ENCODE measurements at places on chromosomes 6 and 20. TPM values are rescaled to one million over a fixed set of nuclear protein-coding genes. Genes with fewer than 3 reads are reported as not detected.

CDSN gene
- polyA plus RNA-seq: not detected

UBD gene
- polyA plus RNA-seq: 0.08 TPM

SLC29A1 gene
- 140 TPM for polyA plus RNA-seq

SLC17A9 gene
- polyA plus RNA-seq: 0.04 TPM

HEBP2 gene
- 46.6 TPM for polyA plus RNA-seq

TRMT11 gene
- 59.6 TPM for polyA plus RNA-seq

MAS1 gene
- not detected for polyA plus RNA-seq

SEC23B gene
- 38.5 TPM for polyA plus RNA-seq

CDH4 gene
- not detected for polyA plus RNA-seq

FNDC11 gene
- 1.2 TPM for polyA plus RNA-seq

TRIM31 gene
- polyA plus RNA-seq: not detected

DNA sequence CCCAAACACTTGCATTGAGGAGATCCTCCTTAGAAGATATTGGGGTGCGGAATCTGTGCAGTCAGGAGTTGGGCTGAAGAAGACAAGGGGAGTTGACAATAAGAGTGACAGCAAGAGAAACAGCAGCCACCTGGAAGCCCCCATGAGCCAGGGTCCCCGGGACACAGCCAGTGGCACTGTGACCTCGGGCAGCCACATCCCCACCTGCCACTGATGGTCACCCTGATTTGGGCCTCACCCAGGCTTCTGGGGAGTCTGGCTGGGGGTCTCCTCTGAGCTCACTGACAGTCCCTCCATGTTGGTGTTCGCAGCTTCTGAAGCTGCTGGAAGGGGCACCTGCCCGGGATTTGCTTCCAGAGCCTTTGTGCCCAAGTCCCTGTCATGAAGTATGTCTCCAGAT lies 123.5 kb downstream of the TTLL2 start:
- no peak overlapping the region for H3K27ac ChIP-seq
- DNase-seq: no peak
- H3K4me3 ChIP-seq: no peak overlapping the region
- peaks cover 20% of the 10 kb centered on the region for H3K27me3 ChIP-seq
- H3K36me3 ChIP-seq: no peaks in the 10 kb centered on the region

- H3K4me1 ChIP-seq: no peaks in the 10 kb centered on the region
- H3K27ac ChIP-seq: no peak overlapping the region
- H3K4me3 ChIP-seq: no peak overlapping the region
- H3K27me3 ChIP-seq: peaks cover 31% of the 10 kb centered on the region
- DNase-seq: no peak
Measured at GRCh38 chr6:1540864-1541521, 68.7 kb upstream of the FOXC1 start.

GRCh38 chr20:52425701-52426100 lies 234.1 kb upstream of the ZFP64 start:
- H3K4me3 ChIP-seq: no peak overlapping the region
- no peaks in the 10 kb centered on the region for H3K4me1 ChIP-seq
- no peak overlapping the region for H3K27ac ChIP-seq
- no peaks in the 10 kb centered on the region for H3K36me3 ChIP-seq

GRCh38 chr6:169845426-169846285 lies 94.2 kb downstream of the ERMARD start:
- no peaks in the 10 kb centered on the region for H3K4me1 ChIP-seq
- DNase-seq: no peak

DNA sequence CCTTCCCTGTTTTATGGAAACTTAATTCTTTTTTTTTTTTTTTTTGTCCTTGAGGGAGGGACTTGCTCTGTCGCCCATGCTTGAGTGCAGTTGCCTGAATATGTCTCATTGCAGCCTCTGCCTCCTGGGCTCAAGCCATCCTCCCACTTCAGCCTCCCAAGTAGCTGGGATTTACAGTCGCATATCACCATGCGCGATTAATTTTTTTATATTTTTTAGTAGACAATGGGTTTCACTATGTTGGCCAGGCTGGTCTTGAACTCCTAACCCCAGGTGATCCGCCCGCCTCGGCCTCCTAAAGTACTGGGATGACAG lies 654 bp downstream of the TMEM14C start:
- DNase-seq: peak; percentile 35
- peaks cover 35% of the 10 kb centered on the region for H3K36me3 ChIP-seq
- peaks cover 46% of the 10 kb centered on the region for H3K4me1 ChIP-seq
- peak overlapping the region; percentile 64 for H3K4me3 ChIP-seq

DNA sequence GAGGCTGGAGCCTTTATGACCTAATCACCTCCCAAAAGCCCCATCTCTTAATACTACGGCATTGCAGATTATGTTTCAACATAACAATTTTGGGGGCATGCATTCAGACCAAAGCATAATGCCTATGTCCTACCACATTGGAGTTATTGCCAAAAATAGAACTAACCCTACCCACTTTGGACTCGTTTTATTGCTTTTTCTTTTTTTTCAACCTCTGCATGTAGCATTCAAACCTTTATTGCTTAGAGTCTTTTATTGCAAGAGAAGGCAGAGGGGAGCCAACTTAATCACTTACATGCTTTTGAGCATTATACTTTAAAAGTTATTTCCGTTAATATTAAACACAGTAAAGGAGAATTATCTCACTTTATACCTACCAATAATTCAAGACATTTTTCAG lies 8.1 kb upstream of the MBOAT1 start:
- DNase-seq: no peak
- no peaks in the 10 kb centered on the region for H3K27me3 ChIP-seq
- no peaks in the 10 kb centered on the region for H3K36me3 ChIP-seq
- H3K4me3 ChIP-seq: no peak overlapping the region

- no peak overlapping the region for H3K27ac ChIP-seq
- H3K4me1 ChIP-seq: no peaks in the 10 kb centered on the region
- no peaks in the 10 kb centered on the region for H3K36me3 ChIP-seq
- DNase-seq: no peak
- H3K27me3 ChIP-seq: no peaks in the 10 kb centered on the region
Measured at GRCh38 chr6:6505111-6505510, 83.4 kb upstream of the LY86 start.

GRCh38 chr6:40274058-40274457 lies 313.1 kb downstream of the LRFN2 start:
- no peaks in the 10 kb centered on the region for H3K36me3 ChIP-seq
- no peaks in the 10 kb centered on the region for H3K4me1 ChIP-seq
- no peak overlapping the region for H3K4me3 ChIP-seq
- no peak overlapping the region for H3K27ac ChIP-seq

- peaks cover 65% of the 10 kb centered on the region for H3K36me3 ChIP-seq
- H3K27me3 ChIP-seq: no peaks in the 10 kb centered on the region
- H3K27ac ChIP-seq: peak overlapping the region; percentile 87
- peaks cover 26% of the 10 kb centered on the region for H3K4me1 ChIP-seq
- no peak for DNase-seq
Measured at GRCh38 chr6:159760602-159761057, 1.2 kb upstream of the ACAT2 start.

- H3K36me3 ChIP-seq: peaks cover 53% of the 10 kb centered on the region
- no peak for DNase-seq
- H3K4me1 ChIP-seq: no peaks in the 10 kb centered on the region
- H3K27me3 ChIP-seq: no peaks in the 10 kb centered on the region
Measured at GRCh38 chr20:35342154-35342769, 50.0 kb upstream of the FAM83C start.

GRCh38 chr6:155327326-155328073 lies 13.2 kb upstream of the TFB1M start:
- peaks cover 5% of the 10 kb centered on the region for H3K27me3 ChIP-seq
- H3K27ac ChIP-seq: no peak overlapping the region
- no peaks in the 10 kb centered on the region for H3K4me1 ChIP-seq
- no peak overlapping the region for H3K4me3 ChIP-seq
- peak; percentile 75 for DNase-seq
- no peaks in the 10 kb centered on the region for H3K36me3 ChIP-seq

GRCh38 chr6:73081955-73082354 lies 143.3 kb downstream of the KHDC1L start:
- no peak for DNase-seq
- H3K4me3 ChIP-seq: no peak overlapping the region
- H3K36me3 ChIP-seq: no peaks in the 10 kb centered on the region
- H3K27ac ChIP-seq: no peak overlapping the region
- H3K4me1 ChIP-seq: no peaks in the 10 kb centered on the region

DNA sequence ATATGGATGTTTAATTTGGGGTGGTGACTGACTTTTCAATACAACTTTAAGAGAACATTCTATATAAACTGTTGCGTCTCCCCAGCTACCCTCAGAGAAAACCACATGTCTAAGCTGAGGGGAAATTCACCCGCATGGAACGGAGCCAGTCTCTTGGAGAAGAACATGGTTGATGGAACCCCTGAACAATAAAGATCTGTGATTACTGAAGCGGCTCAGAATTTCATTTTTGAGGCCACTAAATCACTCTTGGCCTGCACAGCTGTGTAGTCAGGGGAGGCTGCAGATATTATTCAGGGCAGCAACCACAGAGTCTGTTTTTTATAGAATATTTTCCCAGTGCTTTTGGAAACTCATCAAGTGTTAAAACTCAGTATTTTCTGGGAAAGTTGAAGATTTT lies 73.8 kb downstream of the EYA4 start:
- no peak overlapping the region for H3K4me3 ChIP-seq
- no peak for DNase-seq
- no peaks in the 10 kb centered on the region for H3K4me1 ChIP-seq
- H3K27ac ChIP-seq: no peak overlapping the region

- H3K4me1 ChIP-seq: peaks cover 24% of the 10 kb centered on the region
- peak overlapping the region; percentile 65 for H3K27ac ChIP-seq
- H3K27me3 ChIP-seq: no peaks in the 10 kb centered on the region
- DNase-seq: peak; percentile 79
- H3K36me3 ChIP-seq: no peaks in the 10 kb centered on the region
- H3K4me3 ChIP-seq: no peak overlapping the region
Measured at GRCh38 chr6:13395272-13396237, 67.2 kb upstream of the TBC1D7 start.

Data from K562 (cell line).